Neural crest cell (in vitro differentiated cells): ENCODE measurements at places on chromosomes 1 and 21. TPM values are rescaled to one million over a fixed set of nuclear protein-coding genes. Genes with fewer than 3 reads are reported as not detected.

The SPATA46 gene
- total RNA-seq, result not detected in 2 replicates

The C1orf115 gene
- total RNA-seq, result 0.75 and 0.77 TPM in 2 replicates

The MEX3A gene
- total RNA-seq, result 114 and 120 TPM in 2 replicates

The OR2L2 gene
- 0.09 TPM in 2 replicates for total RNA-seq

GRCh38 chr1:231626951-231627614 is 493 bp downstream of the DISC1 start:
- peak; percentile 41 for DNase-seq
